ENCODE measurements at places on chromosomes 13 and 19. TPM values are rescaled to one million over a fixed set of nuclear protein-coding genes. Genes with fewer than 3 reads are reported as not detected.

DNA sequence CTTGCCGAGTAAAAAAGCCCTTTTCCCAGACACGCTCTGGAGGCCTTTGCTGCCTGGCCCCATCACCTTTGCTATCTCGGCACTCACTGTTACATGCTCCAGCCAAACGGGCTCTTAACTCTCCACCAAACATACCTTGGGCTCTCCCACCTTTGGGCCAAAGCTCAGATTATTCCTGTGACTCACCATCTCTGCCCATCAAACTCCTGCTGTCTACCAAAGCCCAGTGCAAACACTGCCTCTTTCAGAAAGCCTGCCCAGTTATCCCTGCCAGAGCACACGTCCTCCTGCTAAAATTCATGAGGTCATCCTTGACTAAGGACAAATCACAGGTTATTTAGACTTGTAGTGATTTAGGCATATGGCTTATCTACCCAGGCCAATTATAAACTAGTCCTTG, 48.1 kb upstream of the SERPINE3 start:
- peaks cover 18% of the 10 kb centered on the region for H3K27me3 ChIP-seq
- H3K27ac ChIP-seq = no peak overlapping the region
- no peaks in the 10 kb centered on the region for H3K4me1 ChIP-seq
- H3K36me3 ChIP-seq = no peaks in the 10 kb centered on the region
- no peak overlapping the region for H3K4me3 ChIP-seq

GRCh38 chr13:109483284-109483683, 303.1 kb downstream of the IRS2 start:
- DNase-seq = no peak
- no peak overlapping the region for H3K4me3 ChIP-seq
- H3K4me1 ChIP-seq = no peaks in the 10 kb centered on the region
- no peak overlapping the region for H3K27ac ChIP-seq
- H3K27me3 ChIP-seq = no peaks in the 10 kb centered on the region

GRCh38 chr19:33564836-33565338, 43.3 kb upstream of the PEPD start:
- H3K27ac ChIP-seq = no peak overlapping the region
- no peak overlapping the region for H3K4me3 ChIP-seq
- H3K4me1 ChIP-seq = peaks cover 11% of the 10 kb centered on the region
- DNase-seq = no peak
- H3K36me3 ChIP-seq = no peaks in the 10 kb centered on the region

DNA sequence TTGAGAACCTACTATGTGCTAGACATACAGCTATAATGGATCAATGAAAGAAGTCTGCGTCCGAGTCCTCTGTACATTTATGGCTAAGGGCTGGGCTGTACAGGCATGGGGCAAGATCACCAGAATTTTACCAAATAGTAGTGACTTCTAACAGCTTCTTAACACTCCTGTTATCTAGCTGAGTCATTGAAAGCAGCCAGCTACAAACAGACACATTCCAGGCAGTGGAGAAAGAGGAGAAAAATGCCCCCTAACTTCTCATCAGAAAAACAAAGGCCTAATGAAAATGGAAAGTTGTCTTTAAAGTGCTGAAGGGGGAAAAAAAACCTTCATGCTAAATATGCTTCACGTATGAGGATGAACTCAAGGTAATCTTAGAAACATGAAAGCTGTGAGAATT, 14.3 kb upstream of the ZNF667 start:
- no peaks in the 10 kb centered on the region for H3K4me1 ChIP-seq
- no peak for DNase-seq
- no peaks in the 10 kb centered on the region for H3K36me3 ChIP-seq
- no peak overlapping the region for H3K4me3 ChIP-seq

DNA sequence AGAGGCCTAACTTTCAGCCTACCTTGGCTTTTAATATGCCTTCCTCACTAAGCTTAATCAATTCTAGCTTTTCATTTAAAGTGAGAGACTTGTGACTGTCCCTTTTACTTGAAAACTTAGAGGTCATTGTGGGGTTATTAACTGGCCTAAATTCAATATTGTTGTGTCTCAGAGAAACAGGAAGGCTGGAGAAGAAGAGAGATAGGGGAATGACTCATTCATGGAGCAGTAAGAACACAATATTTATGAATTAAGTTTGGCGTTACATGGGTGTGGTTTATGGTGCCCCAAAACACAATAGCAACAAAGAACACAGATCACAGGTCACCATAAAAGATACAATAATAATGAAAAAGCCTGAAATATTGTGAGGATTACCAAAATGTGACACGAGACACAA, 612.1 kb downstream of the TBC1D4 start:
- no peaks in the 10 kb centered on the region for H3K4me1 ChIP-seq
- no peaks in the 10 kb centered on the region for H3K36me3 ChIP-seq
- DNase-seq = no peak
- H3K27me3 ChIP-seq = no peaks in the 10 kb centered on the region
- peak overlapping the region; percentile 72 for H3K27ac ChIP-seq

DNA sequence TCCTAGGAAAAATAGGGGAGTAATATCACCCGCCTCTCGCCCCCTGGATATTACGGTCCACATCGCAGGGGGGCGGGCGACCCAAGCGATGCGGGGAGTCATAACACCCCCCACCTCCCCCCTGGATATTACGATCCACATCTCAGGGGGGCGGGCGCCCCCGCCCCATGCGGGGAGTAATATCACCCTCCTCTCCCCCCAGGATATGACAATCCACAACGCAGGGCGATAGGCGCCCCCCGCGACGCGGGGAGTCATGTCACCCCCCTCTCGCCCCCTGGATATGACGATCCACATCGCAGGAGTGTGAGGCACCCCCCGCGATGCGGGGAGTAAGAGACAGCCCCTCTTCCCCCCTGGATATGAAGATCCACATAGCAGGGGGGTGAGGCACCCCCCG, 684.4 kb upstream of the PCDH9 start:
- no peak overlapping the region for H3K27ac ChIP-seq
- H3K4me3 ChIP-seq = no peak overlapping the region
- H3K4me1 ChIP-seq = no peaks in the 10 kb centered on the region
- DNase-seq = no peak
- H3K36me3 ChIP-seq = no peaks in the 10 kb centered on the region
- H3K27me3 ChIP-seq = no peaks in the 10 kb centered on the region

- no peak overlapping the region for H3K27ac ChIP-seq
- no peak for DNase-seq
- H3K27me3 ChIP-seq = no peaks in the 10 kb centered on the region
- H3K4me1 ChIP-seq = no peaks in the 10 kb centered on the region
- H3K36me3 ChIP-seq = no peaks in the 10 kb centered on the region
- no peak overlapping the region for H3K4me3 ChIP-seq
These were observed 574.4 kb upstream of the KLF12 start for GRCh38 chr13:74708629-74709028.

GRCh38 chr13:102645701-102646100, 48.9 kb downstream of the TPP2 start:
- H3K4me1 ChIP-seq = no peaks in the 10 kb centered on the region
- no peak overlapping the region for H3K4me3 ChIP-seq
- no peak overlapping the region for H3K27ac ChIP-seq
- no peaks in the 10 kb centered on the region for H3K27me3 ChIP-seq
- DNase-seq = no peak
- H3K36me3 ChIP-seq = no peaks in the 10 kb centered on the region

GRCh38 chr19:51311351-51312257, at the start of gene IGLON5:
TSS of gene IGLON5 (plus strand) at chr19:51311644. CDS start at chr19:51311848, 204 bp downstream.
- H3K4me3 ChIP-seq = no peak within 1 kb of the TSS
- DNase-seq = no peak
- no peak within 1 kb of the TSS for H3K27ac ChIP-seq
- peaks cover 80% of the 10 kb centered on the region for H3K27me3 ChIP-seq
- no peaks in the 10 kb centered on the region for H3K36me3 ChIP-seq

GRCh38 chr19:11047866-11048265, 41.4 kb upstream of the LDLR start:
- H3K4me1 ChIP-seq = no peaks in the 10 kb centered on the region
- no peak overlapping the region for H3K27ac ChIP-seq
- no peak overlapping the region for H3K4me3 ChIP-seq
- no peak for DNase-seq

DNA sequence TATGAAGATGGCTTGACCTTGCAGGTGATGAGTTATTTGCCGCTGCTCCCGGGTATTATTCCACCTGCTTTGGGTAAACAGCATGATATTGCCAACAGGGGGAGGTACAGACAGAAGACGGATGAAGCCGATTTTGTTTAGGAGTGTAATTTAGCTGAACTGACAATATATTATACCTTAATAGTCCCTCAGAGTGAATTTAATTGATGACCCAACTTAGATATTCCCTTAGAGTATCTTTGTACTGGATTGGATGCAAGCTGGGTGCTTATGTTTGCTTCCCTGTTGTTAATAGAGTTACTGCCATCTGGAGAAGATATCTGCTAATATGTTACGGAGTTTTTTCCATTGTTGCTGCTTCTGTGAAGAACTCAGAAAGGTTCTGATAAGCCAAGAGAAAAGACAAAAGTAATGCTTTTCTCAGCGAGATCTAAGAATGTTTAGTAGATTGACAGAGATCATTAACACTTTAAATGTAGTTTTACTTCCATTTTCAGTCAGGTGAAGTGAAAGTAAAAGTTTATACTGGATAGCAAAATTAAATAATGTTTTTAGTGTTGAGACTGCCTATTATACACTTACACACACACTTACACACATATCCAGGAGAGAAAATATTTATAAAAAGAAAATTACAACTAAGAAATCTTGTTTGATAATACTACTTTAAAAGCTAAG, 2220.8 kb upstream of the PCDH20 start:
- peak; percentile 0 for DNase-seq
- H3K27ac ChIP-seq = no peak overlapping the region
- no peaks in the 10 kb centered on the region for H3K27me3 ChIP-seq

GRCh38 chr19:31600731-31601295, 251.6 kb upstream of the TSHZ3 start:
- H3K27me3 ChIP-seq = no peaks in the 10 kb centered on the region
- no peak for DNase-seq
- H3K4me3 ChIP-seq = no peak overlapping the region
- no peaks in the 10 kb centered on the region for H3K36me3 ChIP-seq
- no peak overlapping the region for H3K27ac ChIP-seq

DNA sequence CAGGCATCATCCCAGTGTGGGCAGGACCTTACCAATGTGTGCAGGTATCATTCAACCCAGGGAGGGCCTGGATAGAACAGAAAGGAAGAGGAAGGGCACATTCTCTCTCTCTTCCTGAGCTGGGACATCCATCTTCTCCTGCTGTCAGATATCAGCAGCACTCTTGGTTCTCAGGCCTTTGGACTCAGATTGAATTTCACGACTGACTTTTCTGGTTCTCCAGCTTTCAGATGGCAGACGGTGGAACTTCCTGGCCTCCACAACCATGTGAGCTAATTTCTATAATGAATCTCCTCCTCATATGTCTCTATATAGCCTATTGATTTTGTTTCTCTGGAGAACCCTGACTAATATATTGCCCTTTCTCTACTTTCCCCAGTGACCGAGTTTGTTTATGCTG, 77.3 kb downstream of the OLFM4 start:
- DNase-seq = peak; percentile 3
- H3K4me3 ChIP-seq = no peak overlapping the region
- H3K36me3 ChIP-seq = no peaks in the 10 kb centered on the region

GRCh38 chr19:29528350-29528945, 2.7 kb downstream of the VSTM2B start:
- no peak overlapping the region for H3K27ac ChIP-seq
- H3K36me3 ChIP-seq = peaks cover 4% of the 10 kb centered on the region
- no peaks in the 10 kb centered on the region for H3K4me1 ChIP-seq
- H3K4me3 ChIP-seq = peak overlapping the region; percentile 37

DNA sequence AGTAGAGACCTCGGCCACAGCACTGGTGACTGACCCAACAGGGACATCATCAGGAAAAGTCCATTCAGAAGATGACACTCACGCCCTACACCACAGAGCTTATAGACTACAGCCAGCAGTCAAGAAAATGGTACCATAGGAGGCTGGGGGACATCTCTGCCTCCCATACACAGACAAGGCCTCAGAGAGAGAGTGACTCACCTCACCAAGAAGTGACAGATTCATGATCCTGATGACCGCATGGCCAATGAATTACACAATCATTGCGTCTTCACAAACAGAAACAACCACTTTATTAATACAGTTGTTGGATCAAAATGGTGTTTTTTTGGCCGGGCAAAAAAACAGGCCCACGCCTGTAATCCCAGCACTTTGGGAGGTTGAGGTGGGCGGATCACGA, 260.8 kb upstream of the TSHZ3 start:
- H3K27me3 ChIP-seq = no peaks in the 10 kb centered on the region
- H3K36me3 ChIP-seq = no peaks in the 10 kb centered on the region
- H3K4me3 ChIP-seq = no peak overlapping the region
- no peaks in the 10 kb centered on the region for H3K4me1 ChIP-seq
- no peak for DNase-seq

DNA sequence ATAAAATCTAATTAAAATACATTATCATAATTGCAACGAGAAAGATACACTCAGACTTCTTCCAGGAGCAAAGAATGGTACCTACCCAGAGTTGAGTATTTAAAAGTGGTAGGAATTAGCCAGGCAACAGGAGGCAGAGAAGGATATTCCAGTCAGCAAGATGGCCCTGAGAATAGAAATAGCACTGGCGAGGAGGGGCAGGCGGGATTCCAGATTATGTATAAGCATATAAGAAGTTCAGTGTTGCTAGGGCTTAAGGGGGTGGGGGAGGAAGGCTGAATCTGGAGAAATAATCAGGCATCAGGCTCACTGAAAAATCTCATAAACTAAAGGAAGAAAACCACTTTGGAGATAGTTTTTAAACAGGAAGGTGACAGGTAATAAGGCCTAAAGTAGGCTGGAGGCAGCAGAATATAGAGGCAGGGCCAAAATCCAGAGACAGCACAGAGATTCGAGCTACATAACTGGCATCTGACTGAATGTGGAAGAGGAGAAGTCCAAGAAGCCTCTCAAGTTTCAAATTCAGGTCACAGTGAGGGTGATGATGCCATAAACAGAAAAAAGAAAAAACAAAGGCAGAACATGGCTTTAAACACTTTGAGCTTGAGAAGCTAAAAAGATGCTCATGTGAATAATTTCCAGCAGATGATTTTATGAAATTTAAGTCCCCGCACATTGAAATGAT, 7.5 kb downstream of the KPNA3 start:
- no peaks in the 10 kb centered on the region for H3K27me3 ChIP-seq
- DNase-seq = no peak
- peaks cover 29% of the 10 kb centered on the region for H3K4me1 ChIP-seq

- DNase-seq = no peak
- no peak overlapping the region for H3K27ac ChIP-seq
- H3K4me1 ChIP-seq = no peaks in the 10 kb centered on the region
- no peaks in the 10 kb centered on the region for H3K36me3 ChIP-seq
These were observed 235.0 kb upstream of the ARGLU1 start for GRCh38 chr13:106802917-106803316.

GRCh38 chr13:46077265-46077664, 24.7 kb upstream of the ZC3H13 start:
- H3K4me3 ChIP-seq = no peak overlapping the region
- H3K27ac ChIP-seq = no peak overlapping the region
- DNase-seq = no peak
- no peaks in the 10 kb centered on the region for H3K4me1 ChIP-seq
- no peaks in the 10 kb centered on the region for H3K27me3 ChIP-seq

The ZNF583 gene
- total RNA-seq = 3.8 TPM

The CRX gene
- not detected for total RNA-seq

The PRR22 gene
- total RNA-seq = 6.3 TPM

The GRK1 gene
- not detected for total RNA-seq

The FGF21 gene
- not detected for total RNA-seq

The MCF2L gene
- total RNA-seq = 14.2 TPM

The MEIOSIN gene
- not detected for total RNA-seq

The OR4F17 gene
- 4.0 TPM for total RNA-seq

The LRRC63 gene
- 0.38 TPM for total RNA-seq

The LATS2 gene
- total RNA-seq = 19.3 TPM
